ENCODE measurements at places on chromosomes 3 and 15.
A peak's percentile ranks its signal among the peaks of the same experiment; 100 is the strongest.

DNA sequence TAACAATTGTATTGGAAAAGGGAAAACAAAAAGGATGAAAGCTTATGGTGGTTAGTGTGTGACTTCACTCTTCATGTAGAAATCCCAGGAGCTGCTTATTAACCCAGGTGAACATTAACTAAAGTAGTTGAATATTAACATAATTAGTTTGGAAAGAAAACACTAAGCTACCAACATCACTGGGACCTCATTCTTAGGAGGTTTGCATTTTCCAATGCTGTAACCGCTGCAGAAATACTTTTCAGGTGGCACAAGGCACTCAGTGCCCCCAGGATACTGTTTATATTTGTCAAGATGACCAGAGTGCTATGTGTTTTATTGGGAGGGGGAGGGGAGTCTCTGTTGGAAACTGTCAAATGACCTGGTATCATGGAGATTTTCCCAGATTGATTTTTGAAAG, 25.9 kb upstream of the VILL start:
- no peak for DNase-seq

- DNase-seq, result no peak
Measured at GRCh38 chr3:122962149-122962548, 65.4 kb downstream of the SEMA5B start.

DNA sequence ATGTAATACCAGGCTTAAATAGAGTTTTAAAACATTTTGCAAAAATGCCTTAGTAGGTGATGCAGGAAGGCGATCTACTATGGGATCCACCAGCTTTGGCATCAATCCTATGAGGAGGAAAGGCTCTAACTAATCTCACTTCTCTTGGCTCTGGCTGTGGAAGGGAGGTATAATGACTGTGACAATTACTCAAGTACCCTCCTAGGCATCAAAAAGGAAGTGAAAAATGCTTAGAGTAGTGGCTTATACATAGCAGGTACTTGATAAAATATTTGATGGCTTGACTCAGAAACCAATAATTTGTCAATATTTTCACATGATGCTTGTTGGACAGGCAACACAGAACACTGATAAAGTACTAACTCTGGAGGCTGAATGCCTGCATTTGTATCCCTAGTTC, 34.1 kb upstream of the SERPINI2 start:
- no peak for DNase-seq

GRCh38 chr15:50265620-50266019, at the start of gene HDC:
TSS of gene HDC (minus strand) at chr15:50265726. CDS start at chr15:50265623, 103 bp downstream.
- no peak for DNase-seq

DNA sequence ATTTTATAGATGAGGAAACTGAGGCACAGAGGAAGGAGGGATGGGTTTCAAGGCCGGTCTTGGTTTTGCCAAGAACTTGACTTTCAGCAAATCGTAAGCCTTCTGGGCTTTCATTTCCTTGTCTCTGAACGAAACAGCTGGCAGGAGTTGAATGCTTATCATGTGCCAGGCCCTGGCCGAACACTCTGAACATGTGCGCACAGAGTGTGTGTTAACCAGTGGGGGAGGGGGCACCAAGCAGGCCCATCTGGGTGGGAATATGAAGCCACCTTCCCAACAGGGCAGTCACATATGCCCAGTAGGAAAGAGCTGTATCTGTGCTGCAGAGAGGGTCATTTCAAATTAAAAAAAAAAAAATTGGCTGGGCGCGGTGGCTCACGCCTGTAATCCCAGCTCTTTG, 29.3 kb downstream of the ZNF710 start:
- no peak for DNase-seq

- no peak for DNase-seq
Measured at GRCh38 chr3:145190138-145190537, 970.8 kb downstream of the PLOD2 start.

- no peak for DNase-seq
Measured at GRCh38 chr15:89167267-89168176, 53.9 kb downstream of the RLBP1 start.

GRCh38 chr3:64975147-64975546, 287.3 kb upstream of the ADAMTS9 start:
- DNase-seq, result no peak

DNA sequence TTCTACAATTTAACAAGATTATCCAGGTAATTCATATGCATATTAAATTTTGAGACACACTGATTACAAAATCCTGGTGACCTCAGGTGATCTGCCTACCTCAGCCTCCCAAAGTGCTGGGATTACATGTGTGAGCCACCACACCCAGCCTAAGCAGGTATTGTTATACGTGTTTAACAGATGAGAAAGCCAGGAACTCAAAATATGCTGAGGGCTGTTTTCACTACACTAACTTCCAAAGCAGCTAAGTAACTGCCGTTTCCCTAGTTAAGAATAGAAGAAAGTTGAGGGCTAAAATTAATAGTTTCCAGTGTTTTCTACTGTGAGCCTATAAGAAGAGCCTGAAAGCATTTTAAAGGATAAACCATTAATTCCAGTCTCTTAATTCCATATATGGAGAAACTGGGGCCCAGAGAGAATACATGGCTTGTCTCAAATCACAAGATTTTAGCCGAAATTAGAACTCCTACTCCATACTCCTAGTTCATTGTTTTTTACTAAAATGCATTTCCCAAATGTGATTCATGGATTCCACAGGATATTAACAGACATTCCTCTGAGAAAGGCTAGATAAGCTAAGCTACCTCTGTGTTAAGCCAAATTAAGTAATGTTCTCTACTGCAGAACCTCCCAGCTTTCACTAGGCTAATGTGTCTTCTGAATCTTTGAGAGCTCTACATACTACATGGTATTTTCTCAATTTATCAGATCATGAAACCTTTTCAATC, 17.0 kb upstream of the AVEN start:
- DNase-seq, result no peak

- DNase-seq, result no peak
Measured at GRCh38 chr15:62591842-62592838, 427.1 kb upstream of the C2CD4B start.

- no peak for DNase-seq
Measured at GRCh38 chr15:83170474-83171165, 37.0 kb downstream of the HDGFL3 start.

GRCh38 chr15:69456208-69457166, 3.9 kb downstream of the RPLP1 start:
- DNase-seq, result no peak

DNA sequence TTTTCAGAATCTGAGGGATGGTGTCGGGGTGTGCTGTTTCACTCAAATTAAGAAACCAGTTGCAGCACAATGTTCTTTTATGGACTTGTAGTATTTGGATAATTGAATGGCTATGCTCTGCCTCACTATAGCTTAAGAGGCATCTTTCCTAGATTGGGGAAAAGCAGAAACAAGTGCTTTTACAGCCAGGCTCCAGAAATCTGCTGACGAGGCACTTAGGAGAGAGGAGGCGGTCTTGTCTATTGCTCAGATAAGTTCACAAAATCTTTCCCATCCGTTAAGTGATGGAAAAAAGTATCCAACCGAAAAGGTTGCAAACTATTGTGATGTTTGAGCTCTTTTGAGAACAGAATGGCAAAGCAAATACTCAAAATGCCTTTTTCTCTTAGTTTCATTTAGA, 336.1 kb upstream of the RARB start:
- no peak for DNase-seq

DNA sequence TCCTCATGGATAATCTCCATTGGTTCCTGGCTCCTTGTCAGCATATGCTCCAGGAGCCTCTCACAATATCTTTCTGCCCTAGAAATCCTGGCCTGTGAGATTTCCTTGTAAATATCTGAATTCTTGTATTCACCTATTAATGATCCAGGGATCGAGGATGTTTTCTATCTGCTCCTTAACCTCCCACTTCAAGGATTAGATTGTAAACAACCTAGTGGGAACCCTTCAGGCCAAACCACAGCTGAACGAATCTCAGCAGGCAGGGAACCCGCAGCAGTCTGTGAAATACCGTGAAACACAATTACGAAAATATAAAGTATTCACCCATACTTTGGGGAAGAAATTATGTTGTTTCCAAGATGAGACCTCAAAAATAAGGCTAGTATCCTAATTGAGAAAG, 215.9 kb downstream of the TIGIT start:
- DNase-seq, result no peak

DNA sequence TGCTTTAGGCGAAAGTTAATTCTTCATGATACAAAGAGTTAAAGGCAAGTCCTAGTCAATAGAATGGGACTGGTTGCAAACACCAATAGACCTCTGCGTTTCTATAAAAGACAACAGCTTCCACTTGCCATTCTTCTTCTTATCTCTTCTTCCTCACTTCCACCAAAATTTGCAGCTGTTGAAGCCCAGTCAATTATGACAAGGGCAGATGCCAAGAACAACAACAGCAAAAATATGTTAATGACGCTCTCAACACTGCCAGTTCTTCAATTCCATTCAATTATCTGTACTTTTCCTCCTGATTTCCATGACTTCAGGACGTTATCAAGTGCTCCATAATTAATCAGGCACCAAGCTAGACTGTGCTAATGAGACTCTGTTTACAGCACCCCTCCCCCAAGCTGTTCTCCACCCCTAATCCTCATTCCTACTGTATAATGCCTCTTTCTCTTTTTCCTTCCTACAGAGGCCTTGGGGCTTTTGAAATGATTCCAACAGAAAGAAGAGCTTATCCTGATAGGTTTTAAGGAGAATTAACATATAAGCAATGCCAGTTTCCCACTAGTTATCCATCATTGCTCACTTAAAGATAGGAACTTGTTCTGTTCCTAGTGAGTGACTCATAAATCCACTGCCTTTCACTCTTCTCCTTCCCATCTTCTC, 1160.5 kb downstream of the IGSF11 start:
- DNase-seq, result no peak

GRCh38 chr3:170602556-170602955, 16.7 kb upstream of the SLC7A14 start:
- DNase-seq, result no peak

DNA sequence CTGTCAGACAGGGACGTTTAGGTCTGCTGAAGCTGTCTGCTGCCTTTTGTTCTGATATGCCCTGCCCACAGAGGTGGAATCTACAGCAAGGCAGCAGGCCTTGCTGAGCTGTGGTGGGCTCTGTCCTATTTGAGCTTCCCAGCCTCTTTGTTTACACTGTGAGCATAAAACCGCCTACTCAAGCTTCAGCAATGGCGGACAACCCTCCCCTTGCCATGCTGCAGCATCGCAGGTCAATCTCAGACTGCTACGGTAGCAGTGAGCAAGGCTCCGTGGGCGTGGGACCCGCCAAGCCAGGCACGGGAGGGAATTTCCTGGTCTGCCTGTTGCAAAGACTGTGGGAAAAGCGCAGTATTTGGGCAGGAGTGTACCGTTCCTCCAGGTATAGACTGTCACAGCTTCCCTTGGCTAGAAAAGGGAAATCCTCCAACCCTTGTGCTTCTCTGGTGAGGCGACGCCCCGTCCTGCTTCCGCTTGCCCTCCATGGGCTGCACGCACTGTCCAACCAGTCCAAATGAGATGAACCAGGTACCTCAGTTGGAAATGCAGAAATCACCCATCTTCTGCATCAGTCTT, 71.4 kb downstream of the SPSB4 start:
- DNase-seq, result no peak

GRCh38 chr3:127097072-127097405, 95.9 kb upstream of the PRR23E start:
- no peak for DNase-seq

- no peak for DNase-seq
Measured at GRCh38 chr3:74009961-74010844, 385.5 kb upstream of the PDZRN3 start.

- DNase-seq, result peak; percentile 69
Measured at GRCh38 chr15:81001152-81002008, 657 bp downstream of the TLNRD1 start.

DNA sequence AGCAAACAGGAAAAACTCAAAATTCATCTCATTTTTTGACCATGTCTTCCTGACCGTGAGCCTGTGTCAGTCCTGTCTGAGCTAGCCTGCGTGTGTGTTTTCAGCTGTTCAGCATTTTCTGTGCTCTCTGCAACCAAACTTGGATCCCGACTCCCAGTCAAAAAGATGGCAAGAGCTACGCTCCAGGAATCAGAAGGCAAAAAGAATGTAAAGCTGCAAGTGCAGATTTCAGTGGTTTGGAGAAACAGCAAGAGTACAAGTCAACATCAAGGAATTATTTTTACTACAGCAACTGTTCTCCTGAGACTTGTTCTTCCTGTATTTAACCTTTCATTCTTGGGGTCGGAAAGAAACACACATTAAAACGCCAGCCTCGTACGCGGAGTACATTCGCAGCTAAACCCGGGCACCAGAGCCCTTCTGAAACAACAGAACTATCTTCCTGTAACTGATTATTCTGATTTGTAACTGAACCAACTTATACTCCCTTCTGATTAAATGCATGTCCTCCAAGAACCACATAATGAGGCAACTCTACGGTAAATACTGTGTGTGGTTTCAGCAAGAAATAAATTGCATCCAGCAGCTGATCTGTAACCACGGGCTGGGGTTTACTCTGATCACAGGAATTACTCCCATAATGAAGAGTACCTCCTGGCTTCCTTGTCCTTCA, 107.4 kb downstream of the LRIG1 start:
- no peak for DNase-seq

GRCh38 chr15:64809649-64810496, 15.6 kb downstream of the PIF1 start:
- peak; percentile 51 for DNase-seq

DNA sequence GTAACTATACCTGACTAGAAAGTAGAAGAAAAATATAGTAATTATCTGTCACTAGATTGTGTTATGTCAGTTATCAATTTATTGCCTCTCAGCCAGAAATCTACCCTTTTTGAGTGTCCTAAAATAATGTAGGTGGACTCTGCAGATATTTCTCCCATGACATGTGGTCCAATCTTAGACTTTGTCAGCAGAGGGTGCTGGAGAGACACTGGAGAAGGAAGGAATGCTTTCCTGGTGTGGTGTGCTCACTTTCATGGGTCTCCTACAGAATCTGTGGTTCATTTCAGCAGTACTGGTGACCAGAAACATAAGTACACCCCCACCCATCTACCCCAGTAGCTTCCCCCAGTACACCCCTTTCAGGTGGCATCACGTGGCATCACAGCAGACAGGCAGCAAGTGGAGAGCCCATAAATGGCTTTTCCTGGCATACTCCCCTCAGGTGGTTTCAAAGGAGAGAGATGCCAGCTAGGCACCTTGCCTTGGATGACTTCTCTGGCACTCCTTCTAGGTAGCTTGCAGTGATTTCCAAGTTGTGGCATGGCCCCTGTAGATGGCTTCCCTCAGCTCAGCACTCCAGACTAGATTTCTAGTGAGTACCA, 114.7 kb downstream of the GADL1 start:
- DNase-seq, result no peak

DNA sequence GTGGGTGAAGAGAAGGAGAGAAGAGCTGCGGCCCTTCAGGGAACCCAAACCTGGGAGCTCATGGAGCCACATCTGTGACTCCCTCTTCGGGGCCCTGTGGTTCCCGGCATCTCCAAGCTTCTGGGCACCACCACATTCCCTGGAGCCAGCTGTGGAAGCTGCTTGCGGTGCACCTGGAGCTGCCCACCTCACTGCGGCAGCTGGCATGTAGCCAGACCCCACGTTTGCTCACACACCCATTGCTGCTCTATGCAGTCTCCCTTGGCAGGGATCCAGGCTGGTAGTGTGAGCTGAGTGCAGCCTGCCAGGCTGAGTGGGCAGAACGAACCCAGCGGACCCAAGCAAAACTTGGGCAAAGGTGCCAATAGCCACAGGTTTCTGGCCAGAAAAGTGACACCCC, 16.8 kb upstream of the PLA2G4E start:
- no peak for DNase-seq
